Astrocyte of the cerebellum (primary cell): ENCODE measurements at places on chromosomes 16 and 17.

DNA sequence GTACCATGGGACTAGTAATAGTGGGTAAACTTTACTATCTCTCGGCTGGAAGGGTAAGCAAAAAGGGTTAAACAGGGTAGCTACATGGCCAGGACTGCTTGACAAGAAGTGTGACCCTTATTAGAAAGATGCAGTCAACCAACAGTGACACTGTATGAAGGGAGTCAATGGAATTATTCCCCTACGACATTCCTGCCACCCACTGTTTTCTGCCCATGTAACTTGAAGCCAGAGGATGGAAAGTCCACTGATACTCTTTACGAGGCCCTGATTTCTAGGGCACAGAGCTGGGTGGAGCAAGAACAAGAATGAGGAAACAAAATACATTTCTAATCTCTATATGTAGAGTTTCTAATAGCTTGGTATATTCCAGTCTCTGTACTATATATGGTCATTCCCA lies 1102.5 kb downstream of the CDH11 start:
- DNase-seq = no peak

DNA sequence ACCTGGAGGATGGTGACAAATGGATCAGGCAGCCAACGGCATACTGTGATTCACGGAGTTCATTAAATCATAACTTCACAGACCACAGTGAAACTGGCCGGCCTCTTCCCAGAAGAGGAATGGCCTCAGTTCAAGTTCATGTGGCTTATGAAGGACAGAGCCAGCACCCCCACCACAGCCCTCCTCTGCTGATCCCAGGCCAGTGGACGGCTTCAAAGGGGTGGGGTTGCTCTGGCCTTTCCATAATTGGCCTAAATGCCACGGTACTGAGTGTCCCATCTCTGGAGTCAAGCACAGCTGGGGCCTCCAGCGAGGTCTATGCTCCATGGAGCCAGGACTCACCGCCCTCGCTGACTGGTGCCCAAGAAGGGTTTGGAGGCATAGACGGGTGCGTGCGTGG lies 21.4 kb downstream of the GALNS start:
- DNase-seq = peak; percentile 50

- peak; percentile 100 for DNase-seq
Observed at GRCh38 chr17:53722407-53722806, 100.3 kb upstream of the KIF2B start.

- DNase-seq = no peak
Observed at GRCh38 chr16:17629936-17630335, 159.2 kb upstream of the XYLT1 start.

DNA sequence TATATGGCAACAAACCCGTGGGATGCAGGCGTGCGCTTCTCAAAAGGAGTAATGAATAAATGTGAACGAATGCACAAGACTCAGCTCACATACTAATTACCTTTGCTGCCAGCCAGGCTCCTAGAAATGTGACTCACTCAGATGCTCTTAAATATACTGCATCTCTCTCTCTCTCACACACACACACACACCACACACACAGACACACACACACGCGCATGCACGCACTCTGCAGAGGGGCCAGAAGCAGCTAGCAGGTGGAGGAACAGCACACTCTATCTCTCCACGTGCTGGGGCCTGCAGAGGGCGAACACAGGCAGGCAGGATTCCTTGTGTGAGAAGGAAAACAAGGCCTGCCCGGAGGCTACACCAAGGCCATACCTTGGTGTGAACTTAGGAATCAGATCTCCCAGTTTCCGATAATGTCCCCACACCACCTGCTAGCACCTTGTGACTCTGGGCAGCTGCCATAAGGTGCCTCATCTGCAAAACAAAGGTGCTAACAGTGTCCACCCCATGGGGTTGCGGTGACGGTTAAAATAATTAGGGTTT lies 5.3 kb downstream of the GPRC5B start:
- DNase-seq = peak; percentile 11

DNA sequence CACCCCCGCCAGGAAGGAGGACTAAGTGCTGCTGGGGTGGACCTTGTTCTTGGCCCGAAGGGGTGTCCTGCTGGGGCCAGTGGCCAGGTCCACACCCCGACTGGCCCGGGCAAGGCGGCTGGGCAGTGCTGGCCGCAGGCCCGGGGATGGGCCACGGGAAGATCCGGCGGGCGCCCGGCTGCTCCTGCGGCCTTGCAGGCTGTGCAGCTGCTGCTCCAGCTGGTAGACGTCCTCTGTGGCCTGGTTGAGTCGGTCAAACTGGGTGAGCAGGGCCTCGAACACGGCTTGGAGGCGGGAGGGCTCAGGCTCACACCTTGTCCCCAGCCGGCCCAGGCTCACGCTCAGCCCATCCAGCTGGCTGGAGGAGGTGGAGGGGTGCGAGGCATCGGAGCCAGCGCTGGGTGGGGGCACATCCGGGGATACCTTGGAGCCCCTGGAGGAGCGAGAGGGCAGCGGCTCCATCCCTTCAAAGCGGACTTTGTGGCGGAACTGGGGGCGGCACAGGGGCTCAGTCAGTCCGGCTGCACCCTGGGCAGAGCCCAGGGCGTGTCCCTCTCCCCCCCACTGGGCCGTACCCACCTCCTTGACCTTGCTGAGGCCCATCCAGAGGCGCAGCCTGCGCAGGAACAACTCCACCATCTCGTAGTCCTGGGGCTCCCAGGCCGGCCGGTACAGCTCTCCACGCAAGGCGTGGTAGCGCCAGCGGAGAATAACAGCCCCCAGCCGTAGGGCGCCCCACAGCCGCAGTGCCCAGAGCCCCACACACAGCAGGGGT lies 42.1 kb downstream of the TSC2 start:
- DNase-seq = no peak

GRCh38 chr17:51860954-51861561 lies 297.5 kb downstream of the CA10 start:
- DNase-seq = no peak
